Activated naive CD4-positive, alpha-beta T cell treated with anti-CD3 and anti-CD28 coated beads for 36 hours (primary cell): ENCODE measurements at places on chromosomes 3 and 15.

- no peak for DNase-seq
Measured at GRCh38 chr3:30439451-30440053, 166.8 kb upstream of the TGFBR2 start.

- DNase-seq = no peak
Measured at GRCh38 chr3:172233474-172234277, 194.3 kb downstream of the FNDC3B start.

DNA sequence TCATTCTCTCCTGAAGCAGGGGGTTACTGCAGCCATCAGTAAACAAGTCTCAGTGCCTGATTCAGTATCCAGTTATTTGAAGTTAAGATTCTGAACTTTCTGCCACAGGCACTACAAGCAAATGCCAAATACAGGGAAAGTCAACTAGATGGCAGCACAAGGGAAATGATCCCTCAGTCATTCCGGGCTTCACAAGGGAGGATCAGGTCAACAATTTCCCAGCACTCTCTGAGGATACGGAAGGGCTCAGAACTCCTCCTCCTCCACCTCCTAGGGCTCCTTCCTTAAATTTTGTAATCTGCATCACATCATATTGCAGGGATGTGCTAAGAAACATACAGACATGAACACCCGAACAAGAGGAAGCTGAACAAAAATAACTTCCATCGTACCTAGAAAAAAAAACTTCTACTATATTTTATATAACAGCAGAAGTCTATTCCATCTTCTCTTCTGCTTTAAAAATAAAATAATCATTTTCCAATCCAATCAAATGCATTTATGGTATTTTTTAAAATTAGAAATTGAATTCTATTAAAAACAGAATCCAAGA is 187.1 kb downstream of the FMN1 start:
- DNase-seq = no peak

- no peak for DNase-seq
Measured at GRCh38 chr3:66411961-66412887, 88.6 kb downstream of the LRIG1 start.

DNA sequence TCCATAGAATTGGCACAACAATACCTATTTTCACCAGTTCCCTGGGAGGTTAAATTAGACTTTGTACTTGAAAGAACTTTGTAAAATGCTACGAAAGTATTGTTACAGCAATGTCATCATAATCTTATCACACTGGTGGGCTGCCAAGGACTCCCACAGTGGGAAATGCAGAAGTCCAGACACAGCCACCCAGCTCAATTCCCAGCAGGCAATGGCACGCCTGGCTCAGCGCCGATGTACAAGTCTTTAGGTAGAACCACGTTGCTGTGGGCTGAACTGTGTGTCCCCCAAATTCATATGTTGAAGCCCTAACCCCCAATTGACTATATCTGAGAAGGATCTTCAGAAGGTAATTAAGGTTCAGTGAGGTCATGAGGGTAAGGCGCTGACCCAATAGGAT is 12.3 kb downstream of the MYO5C start:
- no peak for DNase-seq

GRCh38 chr15:68206711-68207151 is 1.6 kb upstream of the CALML4 start:
- DNase-seq = no peak

DNA sequence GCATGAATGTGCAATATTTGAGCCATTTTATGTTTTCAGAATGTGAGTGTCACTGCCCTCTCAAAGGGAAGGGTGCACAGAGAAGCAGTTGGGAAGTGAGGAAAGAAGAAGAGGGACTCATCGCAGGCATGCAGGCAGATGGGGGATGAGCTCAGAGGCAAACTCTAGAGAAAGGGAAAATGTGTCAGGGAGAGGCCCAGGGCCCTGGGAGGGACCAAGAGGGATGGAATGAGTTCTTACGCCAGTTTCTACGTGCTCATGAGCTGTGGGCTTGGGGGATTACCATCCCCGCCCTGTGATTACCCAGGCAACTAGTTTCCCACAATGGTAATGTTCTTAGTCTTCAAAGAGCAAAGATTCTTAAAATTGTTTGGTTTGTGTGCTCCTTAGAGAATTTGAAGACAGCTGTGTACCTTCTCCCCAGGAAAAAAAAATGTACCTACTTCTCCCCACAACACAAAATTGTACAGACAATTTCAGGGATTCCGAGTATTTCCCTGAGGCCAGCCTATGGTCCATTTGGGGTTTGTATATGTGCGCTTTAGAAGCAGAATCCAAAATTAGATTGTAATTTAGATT is 17.8 kb downstream of the GCSAM start:
- DNase-seq = peak; percentile 42

DNA sequence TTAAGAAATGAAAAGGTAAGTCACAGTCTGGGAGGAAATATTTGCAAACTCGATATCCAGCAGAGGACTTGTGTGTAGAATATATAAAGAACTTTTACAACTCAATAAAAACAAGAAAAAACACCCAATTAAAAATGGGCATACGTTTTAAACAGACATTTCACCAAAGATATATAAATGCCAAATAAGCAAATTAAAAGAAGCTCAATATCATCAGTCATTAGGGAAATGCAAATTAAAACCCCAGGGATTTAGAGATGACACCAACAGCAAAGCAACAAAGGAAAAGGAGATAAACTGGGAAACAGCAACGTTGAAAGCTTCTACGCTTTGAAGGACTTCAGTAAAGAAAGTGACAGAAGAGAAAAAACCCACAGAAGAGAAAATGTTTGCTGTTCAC is 132.3 kb downstream of the NUP210 start:
- no peak for DNase-seq

GRCh38 chr3:159838938-159839337 is 149.7 kb upstream of the IL12A start:
- DNase-seq = no peak

GRCh38 chr3:143848704-143849103 is 436 bp upstream of the SLC9A9 start:
- DNase-seq = no peak

- DNase-seq = no peak
Measured at GRCh38 chr15:81851757-81852156, 194.1 kb downstream of the MEX3B start.

- no peak for DNase-seq
Measured at GRCh38 chr3:193310914-193311723, 67.4 kb downstream of the ATP13A5 start.

GRCh38 chr15:68668926-68669600 is 90.3 kb downstream of the CORO2B start:
- no peak for DNase-seq

- DNase-seq = no peak
Measured at GRCh38 chr3:158105119-158105709, 1.0 kb downstream of the SHOX2 start.

- DNase-seq = no peak
Measured at GRCh38 chr3:149378478-149379309, 1.2 kb upstream of the TM4SF1 start.

- DNase-seq = no peak
Measured at GRCh38 chr3:160616311-160616710, 50.9 kb upstream of the KPNA4 start.

GRCh38 chr3:178277605-178278004 is 258.6 kb upstream of the KCNMB2 start:
- DNase-seq = no peak

- no peak for DNase-seq
Measured at GRCh38 chr3:89859757-89860156, 752.3 kb downstream of the EPHA3 start.

DNA sequence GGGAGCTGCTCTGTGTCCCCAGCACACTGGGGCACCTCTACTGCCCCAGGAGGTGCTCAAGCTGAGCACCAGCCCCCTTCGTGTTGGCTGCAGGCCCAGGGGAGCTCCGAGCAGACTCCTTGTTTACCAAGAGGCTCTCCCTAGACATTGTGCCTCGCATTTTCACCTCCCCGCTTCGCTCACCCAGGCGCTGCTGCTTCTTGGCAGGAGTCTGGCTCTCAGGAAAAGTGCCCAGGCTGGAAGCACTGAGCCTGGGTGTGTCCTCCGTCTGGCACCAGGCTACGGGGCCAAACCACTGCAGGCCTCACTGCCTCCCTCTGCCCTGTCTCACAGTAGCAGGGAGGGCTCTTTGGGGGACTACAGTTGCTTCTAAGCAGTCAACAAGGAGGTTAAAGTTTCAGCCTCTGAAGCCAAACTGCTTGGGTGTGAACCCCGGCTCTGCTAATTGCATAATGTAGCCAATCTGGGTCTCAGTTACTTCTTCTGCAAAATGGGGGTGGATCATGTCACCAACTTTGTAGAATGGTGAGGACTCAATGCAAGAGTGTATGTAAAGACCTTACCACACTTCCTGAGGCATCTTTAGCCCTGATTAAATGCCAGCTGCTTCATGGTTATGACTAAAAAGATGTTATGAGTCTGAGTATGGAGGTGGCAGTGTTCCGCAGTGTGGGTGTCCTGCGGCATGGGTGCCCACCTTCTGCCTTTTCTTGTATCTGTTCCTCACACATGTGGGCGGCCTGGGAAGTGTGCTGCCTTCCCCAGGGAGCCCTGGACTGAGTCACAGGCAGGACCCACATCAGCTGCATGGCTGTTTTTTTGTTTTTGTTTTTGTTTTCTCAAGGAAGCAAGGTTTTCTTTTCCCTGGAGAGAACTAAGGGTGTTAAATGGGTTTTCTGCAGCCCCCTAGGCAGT is 88.9 kb downstream of the CLSTN2 start:
- DNase-seq = no peak

DNA sequence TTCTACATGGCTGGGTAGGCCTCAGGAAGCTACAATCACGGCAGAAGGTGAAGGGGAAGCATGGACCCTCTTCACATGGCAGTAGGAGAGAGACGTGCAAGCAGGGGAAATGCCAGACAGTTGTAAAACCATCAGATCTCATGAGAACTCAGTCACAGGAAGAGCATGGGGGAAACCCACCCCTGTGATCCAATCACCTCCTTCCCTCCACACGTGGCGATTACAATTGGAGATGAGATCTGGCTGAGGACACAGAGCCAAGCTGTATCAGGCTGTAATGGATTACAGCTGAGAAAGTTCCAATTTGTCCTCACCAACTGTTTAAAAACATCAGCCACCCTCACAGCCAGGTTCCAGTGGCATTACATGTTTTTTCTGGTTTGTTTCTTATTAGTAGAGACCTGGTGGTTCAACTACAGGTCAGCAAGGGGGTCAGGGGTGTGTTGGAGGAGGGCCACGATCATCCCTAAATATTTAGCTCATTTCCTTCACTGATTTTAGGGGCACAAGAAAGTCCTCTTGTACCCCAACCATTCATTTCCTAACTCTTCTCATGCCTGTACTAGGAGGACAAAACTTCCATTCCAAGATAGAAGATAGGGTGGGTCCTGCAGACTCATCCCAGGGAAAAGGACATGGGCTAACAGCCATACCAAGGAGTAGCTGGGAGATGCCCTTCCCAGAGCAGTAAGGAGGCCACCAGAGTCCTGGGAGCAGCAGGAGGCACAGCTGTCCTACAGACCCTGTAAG is 54.4 kb downstream of the ANXA2 start:
- DNase-seq = peak; percentile 16

DNA sequence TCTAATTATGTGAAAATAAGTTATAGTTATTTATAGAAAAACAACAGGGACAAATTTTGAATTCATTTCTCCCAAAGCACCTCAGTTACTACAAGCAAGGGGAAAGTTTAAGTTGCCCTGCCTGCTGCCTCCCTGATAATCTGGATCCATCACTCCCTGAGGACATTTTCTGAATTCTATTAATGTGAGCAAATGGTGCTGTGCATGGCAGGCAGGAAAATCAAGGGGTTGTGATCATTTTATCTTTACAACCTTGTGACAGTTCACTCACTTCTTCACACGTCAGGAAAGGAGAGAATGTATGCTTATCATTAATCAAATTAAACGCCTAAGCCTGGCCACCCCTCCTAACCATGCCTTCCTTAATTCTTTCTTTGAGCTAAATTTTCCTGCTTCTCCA is 39.3 kb downstream of the ITGB5 start:
- DNase-seq = no peak

- no peak for DNase-seq
Measured at GRCh38 chr3:41503998-41504623, 304.8 kb downstream of the CTNNB1 start.
